ENCODE measurements at places on chromosomes 4 and X.

GRCh38 chr4:107950746-107951540, 19.6 kb downstream of the CYP2U1 start:
- no peak for DNase-seq

DNA sequence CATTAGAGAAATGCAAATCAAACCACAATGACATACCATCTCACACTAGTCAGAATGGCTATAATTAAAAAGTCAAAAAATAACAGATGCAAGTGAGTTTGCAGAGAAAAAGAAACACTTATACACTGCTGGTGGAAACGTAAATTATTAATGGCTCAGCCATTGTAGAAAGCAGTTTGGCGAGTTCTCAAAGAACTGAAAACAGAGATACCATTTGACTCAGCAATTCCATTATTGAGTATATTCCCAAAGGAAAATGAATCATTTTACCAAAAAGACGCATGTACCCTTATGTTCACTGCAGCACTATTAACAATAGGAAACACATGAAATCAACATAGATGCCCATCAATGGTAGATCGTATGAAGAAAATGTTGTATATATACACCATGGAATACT, 75.0 kb downstream of the NAA11 start:
- no peak for DNase-seq

DNA sequence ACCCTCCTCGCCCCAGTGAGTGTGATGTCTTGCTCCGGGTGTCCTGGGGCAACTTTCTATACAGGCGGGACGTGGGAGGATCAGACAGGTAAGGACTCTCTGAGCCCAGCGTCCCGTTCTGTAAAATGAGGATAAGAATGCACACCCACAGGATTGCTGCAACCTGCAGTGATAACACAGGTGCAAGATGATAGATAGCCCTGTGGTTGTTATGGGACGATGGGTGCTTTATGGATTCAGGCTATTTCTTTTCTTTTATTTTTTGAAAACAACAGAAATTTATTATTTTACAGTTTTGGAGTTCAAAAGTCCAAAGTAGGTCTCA, 28.6 kb downstream of the BEX3 start:
- no peak for DNase-seq

- DNase-seq = no peak
These were observed 24.5 kb downstream of the KIAA0232 start for GRCh38 chr4:6806924-6807626.

DNA sequence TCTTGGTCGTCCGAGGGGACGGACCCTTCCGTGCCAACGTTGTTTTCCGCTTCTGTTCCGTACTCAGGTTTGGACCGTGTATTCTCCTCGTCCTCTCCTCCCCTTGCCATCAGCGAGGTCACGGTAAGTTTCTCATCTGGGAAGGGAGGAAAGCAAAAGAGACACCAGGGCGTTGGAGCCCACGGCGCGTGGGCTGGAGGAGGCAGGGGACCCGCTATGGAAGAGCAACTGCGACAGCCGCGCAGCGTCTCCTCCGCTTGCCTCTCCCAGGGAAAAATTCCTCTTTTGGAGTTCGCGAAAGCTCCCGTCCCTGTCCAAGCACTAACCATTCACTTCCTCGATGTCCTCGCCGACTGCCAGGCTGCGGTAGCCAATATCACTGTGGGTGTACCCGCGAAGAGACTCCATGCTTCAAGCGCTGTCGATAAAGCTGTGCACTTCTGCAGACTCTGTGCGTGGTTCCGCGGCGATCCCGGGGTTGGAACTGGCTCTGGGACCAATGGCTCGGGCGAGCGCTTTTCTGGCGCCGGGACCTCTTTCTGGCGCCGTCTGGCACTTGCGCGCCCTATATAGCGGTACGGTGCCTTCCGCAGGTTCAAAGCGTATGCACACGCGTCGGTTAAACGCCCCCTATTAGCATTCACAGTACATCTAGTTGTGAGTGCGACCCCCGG, at the start of gene ESX1:
Gene ESX1 (minus strand): TSS at position 492 of the 674 bp plus-strand sequence. CDS start 84 bp downstream, at position 408.
- no peak for DNase-seq

DNA sequence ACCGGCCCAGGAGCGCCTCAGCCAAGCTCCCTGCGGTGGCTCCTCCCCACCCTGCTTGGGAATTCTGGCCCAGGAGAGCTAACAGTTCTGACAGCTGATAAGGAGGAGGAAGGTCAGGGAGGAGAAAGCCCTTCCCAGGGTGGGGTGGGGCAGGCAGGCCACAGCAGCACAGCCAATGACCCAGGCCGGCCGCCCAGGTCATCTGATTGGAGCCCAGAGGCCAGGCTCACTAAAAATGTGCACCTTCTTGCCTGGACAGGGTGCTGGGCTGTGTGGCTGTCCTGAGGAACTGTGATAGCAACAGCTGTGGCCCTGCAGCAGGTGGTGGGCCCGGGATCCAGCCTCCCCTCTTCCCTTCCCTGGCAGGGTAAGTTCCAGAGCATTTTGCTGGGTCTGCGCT, 17.2 kb upstream of the SH3TC1 start:
- DNase-seq = no peak

DNA sequence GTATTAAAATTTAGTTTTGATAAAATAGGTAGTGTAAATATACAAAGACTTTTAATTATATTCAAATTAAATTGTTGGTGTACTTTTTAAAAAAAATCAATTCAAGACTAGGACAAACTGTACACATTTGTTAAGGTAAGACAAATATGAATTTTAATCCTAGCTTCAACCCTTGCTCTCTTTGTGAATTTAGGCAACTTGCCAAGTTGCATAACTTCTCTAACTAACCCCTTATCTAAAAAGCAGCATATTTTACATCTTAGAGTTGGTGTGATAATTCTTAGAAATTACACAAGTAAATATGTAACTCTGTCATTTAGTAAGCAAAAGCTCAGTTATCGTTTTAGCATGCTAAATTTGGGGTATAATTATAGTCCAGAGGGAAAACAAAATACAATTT, 78.1 kb upstream of the FSTL5 start:
- DNase-seq = no peak

DNA sequence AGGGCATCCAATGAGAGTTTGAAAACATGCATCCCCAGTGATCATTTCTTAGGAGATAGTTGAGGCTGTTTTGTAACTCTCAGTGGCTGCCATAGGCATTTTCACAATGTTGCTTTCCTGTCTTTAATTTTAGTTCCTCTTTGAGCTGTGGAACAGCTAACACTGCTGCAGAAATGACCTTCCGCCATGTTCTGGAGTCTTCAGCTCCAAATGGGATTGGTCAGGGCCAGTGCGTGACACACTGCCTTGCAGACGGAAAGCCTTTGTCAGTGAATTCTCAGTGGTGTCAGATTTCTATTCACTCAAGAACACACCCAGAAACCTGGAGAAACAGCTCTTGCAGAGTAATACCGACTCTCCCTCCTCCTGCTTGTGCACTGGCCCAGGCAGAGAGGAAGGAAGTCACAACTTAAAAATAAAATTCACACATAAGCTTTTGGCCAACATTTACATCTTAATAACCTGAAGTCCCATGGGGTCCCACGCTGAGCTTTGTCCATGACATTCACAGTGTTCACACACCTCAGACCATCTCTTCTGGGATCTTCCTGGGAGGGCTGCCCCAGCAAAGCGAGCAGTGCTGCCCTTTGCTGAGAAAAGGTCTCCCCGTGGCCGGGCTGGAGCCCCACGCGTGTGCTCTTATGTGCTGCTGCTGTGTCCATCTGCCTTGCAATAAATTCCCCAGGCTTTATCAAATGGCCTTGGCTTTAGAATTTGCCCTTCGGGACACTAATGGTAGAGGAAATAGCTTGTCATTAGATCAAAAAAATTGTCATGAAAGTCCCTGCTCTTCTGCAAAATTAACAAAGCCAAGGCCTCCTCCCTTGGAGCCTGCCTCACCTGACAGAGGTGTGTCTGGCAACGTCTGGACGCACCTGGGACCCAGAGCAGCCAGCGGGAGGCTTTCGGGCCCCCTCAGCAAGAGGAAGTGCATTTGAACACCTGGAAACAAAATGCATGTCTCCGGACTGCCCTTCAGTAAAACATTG, 126.8 kb downstream of the IRF2 start:
- peak; percentile 61 for DNase-seq

Measured in GM13977 (cell line).